Uterus (tissue), 4 donors: ENCODE measurements at places on chromosomes 1 and 21.
A peak's percentile ranks its signal among the peaks of the same experiment; 100 is the strongest.

DNA sequence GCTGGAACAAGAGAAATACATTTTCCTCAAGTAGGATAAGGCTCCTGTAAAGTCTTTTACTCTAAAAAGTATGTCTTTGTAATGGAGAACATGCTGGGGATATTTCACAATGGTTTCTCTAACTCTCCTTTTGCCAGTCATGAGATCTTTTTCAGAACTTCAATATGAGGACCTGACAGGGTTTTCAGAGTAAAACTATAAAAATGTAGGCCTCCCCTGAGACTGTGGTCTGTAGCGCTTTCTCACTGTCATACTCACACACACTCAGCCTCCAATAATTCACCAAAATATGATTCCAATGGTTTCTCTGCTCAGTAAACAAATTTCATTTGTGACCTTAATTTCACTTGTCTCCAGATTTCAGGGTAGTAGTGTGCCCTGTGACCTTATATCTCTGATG, 440.1 kb upstream of the PTBP2 start:
- H3K27ac ChIP-seq: no peak overlapping the region
- no peaks in the 10 kb centered on the region for H3K4me1 ChIP-seq
- no peaks in the 10 kb centered on the region for H3K27me3 ChIP-seq
- no peak overlapping the region for H3K4me3 ChIP-seq
- no peak for DNase-seq
- no peaks in the 10 kb centered on the region for H3K36me3 ChIP-seq

DNA sequence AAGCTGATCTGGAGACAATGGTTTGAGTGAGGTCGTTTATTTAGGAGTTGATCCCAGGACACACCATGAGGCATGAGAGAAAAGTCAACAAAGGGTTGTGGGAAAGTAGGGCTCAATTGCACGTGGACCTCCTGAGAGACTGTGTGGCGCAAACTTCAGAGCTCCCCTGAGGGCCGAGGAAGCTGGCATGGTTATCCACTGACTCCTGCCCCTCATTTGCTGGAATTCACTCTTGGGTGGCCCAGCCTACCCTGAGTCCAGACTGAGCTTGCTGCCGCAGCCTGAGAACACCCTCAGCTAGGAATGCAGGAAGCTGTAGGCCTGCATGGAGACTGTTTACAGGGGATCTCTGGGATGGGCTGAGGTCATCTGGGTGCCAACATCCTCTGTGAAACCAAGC, 301.0 kb downstream of the RWDD3 start:
- H3K27ac ChIP-seq: no peak overlapping the region
- no peak for DNase-seq
- H3K4me1 ChIP-seq: no peaks in the 10 kb centered on the region
- no peaks in the 10 kb centered on the region for H3K36me3 ChIP-seq

- no peaks in the 10 kb centered on the region for H3K36me3 ChIP-seq
- no peak overlapping the region for H3K27ac ChIP-seq
- no peak overlapping the region for H3K4me3 ChIP-seq
- DNase-seq: no peak
- no peaks in the 10 kb centered on the region for H3K4me1 ChIP-seq
- no peaks in the 10 kb centered on the region for H3K27me3 ChIP-seq
Observed at GRCh38 chr1:205766038-205766437, 9.2 kb downstream of the RAB29 start.

GRCh38 chr1:183368213-183369108, 49.7 kb downstream of the NMNAT2 start:
- no peak overlapping the region for H3K27ac ChIP-seq
- DNase-seq: no peak
- no peaks in the 10 kb centered on the region for H3K36me3 ChIP-seq
- no peak overlapping the region for H3K4me3 ChIP-seq
- H3K4me1 ChIP-seq: no peaks in the 10 kb centered on the region
- H3K27me3 ChIP-seq: no peaks in the 10 kb centered on the region

GRCh38 chr21:28828021-28828420, 164.7 kb downstream of the LTN1 start:
- no peak overlapping the region for H3K4me3 ChIP-seq
- no peak for DNase-seq
- no peaks in the 10 kb centered on the region for H3K36me3 ChIP-seq

DNA sequence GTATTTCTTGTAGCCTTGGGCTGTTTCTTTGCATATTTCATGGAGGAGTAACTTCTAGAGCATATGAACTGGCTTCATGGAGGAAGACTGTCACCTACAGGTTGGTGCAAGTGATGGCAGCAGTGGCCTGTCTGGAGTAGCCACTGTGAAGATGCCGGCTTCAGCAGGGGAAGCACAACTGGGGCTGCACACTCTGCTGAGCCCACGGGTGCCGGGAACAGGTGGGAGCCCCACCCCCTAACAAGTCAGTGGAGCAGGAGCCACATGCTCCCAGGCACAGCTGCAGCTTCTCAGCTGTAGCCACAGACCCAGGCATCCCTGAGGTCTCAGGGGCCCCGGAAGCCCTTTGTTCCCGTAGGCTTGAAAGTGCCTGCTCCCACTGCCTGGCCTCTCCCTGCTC, 43.2 kb upstream of the C1orf185 start:
- H3K27me3 ChIP-seq: no peaks in the 10 kb centered on the region
- no peak for DNase-seq
- no peaks in the 10 kb centered on the region for H3K36me3 ChIP-seq

DNA sequence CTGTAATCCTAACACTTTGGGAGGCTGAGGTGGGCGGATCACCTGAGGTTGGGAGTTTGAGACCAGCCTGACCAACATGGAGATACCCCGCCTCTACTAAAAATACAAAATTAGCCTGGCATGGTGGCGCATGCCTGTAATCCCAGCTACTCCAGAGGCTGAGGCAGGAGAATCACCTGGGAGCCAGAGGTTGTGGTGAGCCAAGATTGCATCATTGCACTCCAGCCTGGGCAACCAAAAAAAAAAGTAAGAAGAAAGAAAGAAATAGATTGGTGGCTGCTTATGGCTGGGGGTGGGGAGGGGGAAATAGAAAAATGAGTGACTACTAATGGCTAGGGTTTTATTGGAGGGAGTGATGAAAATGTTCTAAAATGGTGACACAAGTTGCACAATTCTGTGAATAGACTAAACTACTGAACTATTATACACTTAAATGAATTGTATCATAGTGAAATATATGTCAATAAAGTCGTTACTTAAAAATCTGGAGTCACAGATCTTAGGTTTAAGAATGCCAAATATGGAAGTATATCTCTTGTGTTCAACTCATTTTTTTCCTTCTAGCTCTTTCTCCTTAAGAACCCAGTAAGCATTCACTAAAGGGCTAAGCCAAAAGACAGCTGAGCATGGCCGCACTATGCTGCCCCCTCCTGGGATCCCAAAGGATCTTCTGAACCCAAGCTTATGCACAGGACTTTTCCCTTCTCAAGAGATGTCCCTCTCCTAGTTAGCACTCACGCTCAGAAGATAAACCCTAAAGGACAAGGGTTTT, 3.2 kb upstream of the NPL start:
- H3K27me3 ChIP-seq: no peaks in the 10 kb centered on the region
- no peaks in the 10 kb centered on the region for H3K36me3 ChIP-seq
- peak; percentile 36 for DNase-seq
- no peak overlapping the region for H3K27ac ChIP-seq

DNA sequence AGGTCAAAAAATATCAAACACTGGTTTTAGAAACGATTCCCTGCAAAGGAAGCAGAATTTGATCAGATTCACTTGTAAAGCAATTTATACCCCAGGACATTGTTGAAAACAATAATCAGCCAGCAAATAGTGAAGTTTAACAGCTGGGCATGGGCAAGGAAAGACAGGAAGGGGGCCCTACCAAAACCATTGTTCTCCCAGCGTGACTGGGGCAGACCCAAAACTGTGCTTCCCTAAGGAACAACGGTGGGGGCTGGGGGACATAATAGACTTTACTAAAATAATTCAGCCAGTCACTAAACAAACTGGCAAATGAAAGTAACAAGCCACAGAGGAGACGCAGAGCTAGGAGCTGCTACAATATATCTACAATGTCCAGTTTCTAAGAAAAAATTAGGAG, 100.2 kb downstream of the AHCTF1 start:
- no peaks in the 10 kb centered on the region for H3K36me3 ChIP-seq
- no peak overlapping the region for H3K27ac ChIP-seq
- no peak overlapping the region for H3K4me3 ChIP-seq
- no peaks in the 10 kb centered on the region for H3K4me1 ChIP-seq

DNA sequence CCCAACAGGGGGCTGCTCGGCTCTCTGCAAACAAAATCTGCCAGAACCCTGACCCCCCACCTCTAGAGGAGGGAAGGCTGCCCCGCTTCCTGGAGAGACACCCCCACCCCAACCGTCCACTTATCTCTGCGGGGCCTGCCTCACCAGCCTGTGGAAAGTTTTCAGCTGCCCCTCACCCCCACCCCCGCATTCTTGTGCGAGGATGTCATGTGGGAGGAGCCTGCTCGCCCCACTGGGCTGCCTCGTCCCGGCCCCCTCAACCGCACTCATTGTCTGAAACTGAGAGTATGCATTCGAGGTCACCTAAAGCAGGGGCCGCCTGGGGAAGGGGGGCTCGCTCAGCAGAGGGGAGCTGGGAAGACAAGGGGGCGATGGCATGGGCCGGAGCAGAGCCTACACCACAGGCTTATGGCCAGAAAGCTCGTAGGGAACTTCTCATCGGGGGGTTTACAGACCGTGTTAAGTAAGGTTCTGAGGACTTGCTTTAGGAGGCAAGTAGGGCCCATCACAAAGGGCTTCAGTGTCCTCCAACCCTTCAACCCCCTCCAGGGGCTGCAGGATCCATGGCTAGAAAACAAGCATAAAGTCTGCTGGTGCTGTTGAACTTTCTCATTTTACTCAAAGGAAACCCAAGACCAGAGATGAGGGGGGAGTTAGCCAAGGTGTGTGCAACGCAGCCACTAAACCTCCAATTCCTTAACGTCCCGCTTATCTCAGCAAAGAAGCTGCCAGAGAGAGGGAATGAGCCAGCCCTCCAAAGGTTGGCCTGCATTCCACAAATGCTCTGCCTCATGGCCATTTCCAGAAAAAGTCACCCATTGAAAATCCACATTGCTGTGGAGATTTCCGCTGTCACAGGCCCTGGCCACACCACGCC, 9.4 kb downstream of the EPHA2 start:
- H3K36me3 ChIP-seq: no peaks in the 10 kb centered on the region
- peak overlapping the region; percentile 19 for H3K4me3 ChIP-seq
- H3K27me3 ChIP-seq: no peaks in the 10 kb centered on the region
- peaks cover 9% of the 10 kb centered on the region for H3K4me1 ChIP-seq
- H3K27ac ChIP-seq: peak overlapping the region; percentile 98

GRCh38 chr1:174519844-174520243, 72.1 kb downstream of the GPR52 start:
- no peaks in the 10 kb centered on the region for H3K36me3 ChIP-seq
- H3K27ac ChIP-seq: no peak overlapping the region
- no peaks in the 10 kb centered on the region for H3K27me3 ChIP-seq
- H3K4me3 ChIP-seq: no peak overlapping the region

DNA sequence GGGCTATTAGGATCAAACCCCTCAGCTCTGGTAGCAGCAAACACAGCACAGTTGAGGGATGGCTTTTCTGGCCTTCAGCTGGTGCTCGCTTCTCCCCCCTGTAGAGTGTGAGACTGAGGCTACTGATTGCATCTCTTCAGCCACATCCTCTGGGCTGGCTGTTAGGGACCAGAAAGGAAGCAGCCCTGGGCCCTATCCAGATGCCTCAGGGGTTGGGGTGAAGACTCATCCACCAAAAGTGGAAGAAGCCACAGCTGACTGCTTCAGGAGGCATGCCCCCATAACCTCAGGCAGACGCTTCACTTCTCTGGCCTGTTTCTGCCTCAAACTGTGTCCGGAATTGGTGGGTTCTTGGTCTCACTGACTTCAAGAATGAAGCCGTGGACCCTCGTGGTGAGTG, 6.2 kb upstream of the TMEM200B start:
- H3K4me3 ChIP-seq: no peak overlapping the region
- no peak overlapping the region for H3K27ac ChIP-seq
- no peak for DNase-seq
- no peaks in the 10 kb centered on the region for H3K27me3 ChIP-seq
- H3K36me3 ChIP-seq: no peaks in the 10 kb centered on the region

GRCh38 chr21:32818411-32818810, 46.9 kb upstream of the PAXBP1 start:
- DNase-seq: no peak
- H3K36me3 ChIP-seq: no peaks in the 10 kb centered on the region

DNA sequence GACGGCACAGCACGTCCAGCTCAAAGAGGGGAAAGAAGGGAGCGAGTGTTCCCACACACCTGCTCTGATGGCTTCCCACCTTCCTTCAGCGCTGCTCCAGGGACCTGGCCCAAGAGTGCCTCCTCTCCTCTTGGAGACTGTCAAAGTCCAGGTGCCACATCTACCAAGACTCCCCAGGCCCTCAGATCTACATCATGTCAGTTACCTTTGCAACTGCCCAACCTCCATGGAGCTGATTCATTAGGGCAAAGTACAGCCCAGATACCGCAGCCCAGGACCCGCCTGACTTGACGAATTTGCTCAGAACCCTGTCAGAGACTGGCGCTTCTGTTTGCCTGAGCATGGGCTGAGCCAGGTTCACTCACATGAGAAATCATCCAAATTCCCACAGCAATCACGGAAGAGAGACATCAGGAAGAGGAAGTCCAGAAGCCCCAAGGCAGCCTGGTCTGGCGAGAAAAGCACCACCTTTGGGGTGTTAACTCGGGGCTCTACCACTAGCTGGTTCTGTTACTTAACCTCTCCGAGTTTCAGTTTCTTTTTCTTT, at the start of gene SEC16B:
TSS of gene SEC16B (minus strand) at position 234 of the 547 bp plus-strand sequence. CDS start 2,077 bp downstream, outside the sequence.
- no peak within 1 kb of the TSS for H3K4me3 ChIP-seq
- no peaks in the 10 kb centered on the region for H3K4me1 ChIP-seq
- no peaks in the 10 kb centered on the region for H3K27me3 ChIP-seq

GRCh38 chr1:90198616-90199332, 203.9 kb downstream of the ZNF326 start:
- no peaks in the 10 kb centered on the region for H3K27me3 ChIP-seq
- H3K4me3 ChIP-seq: no peak overlapping the region
- DNase-seq: no peak
- no peaks in the 10 kb centered on the region for H3K4me1 ChIP-seq
- H3K27ac ChIP-seq: no peak overlapping the region

- H3K36me3 ChIP-seq: no peaks in the 10 kb centered on the region
- H3K4me1 ChIP-seq: peaks cover 9% of the 10 kb centered on the region
- DNase-seq: no peak
- H3K27me3 ChIP-seq: no peaks in the 10 kb centered on the region
Observed at GRCh38 chr21:37371041-37371397, 4.4 kb downstream of the DYRK1A start.
